ENCODE measurements at places on chromosomes 3 and 15. TPM values are rescaled to one million over a fixed set of nuclear protein-coding genes. Genes with fewer than 3 reads are reported as not detected.

The KLF15 gene
- 44.2 TPM for total RNA-seq

The GRK7 gene
- 0.15 TPM for total RNA-seq

- no peak overlapping the region for H3K27ac ChIP-seq
- H3K4me1 ChIP-seq: no peaks in the 10 kb centered on the region
- no peaks in the 10 kb centered on the region for H3K27me3 ChIP-seq
- no peaks in the 10 kb centered on the region for H3K36me3 ChIP-seq
- H3K4me3 ChIP-seq: no peak overlapping the region
These were observed 134.4 kb downstream of the MYLK start for GRCh38 chr3:123749711-123750110.

DNA sequence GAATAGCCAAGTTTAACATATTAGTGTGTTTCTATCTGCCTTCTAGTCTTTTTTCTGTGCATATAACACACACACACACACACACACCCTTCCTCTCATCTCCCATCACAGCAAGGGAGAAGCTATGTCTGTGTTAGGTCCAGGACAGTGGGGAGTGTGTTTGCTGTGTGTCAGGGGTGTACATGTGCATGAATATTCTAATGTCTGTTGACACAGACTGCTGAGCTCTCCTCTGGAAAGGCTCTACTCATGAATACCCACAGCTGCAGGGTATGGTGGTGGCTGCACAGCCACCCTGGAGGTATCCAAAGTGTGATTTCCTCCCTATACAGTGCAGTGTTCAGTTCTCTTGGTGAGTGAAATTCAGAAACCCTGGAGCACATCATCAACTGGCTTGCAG, 42.9 kb downstream of the ARNT2 start:
- DNase-seq: no peak
- H3K27me3 ChIP-seq: no peaks in the 10 kb centered on the region
- no peak overlapping the region for H3K4me3 ChIP-seq
- H3K36me3 ChIP-seq: no peaks in the 10 kb centered on the region
- H3K27ac ChIP-seq: no peak overlapping the region

DNA sequence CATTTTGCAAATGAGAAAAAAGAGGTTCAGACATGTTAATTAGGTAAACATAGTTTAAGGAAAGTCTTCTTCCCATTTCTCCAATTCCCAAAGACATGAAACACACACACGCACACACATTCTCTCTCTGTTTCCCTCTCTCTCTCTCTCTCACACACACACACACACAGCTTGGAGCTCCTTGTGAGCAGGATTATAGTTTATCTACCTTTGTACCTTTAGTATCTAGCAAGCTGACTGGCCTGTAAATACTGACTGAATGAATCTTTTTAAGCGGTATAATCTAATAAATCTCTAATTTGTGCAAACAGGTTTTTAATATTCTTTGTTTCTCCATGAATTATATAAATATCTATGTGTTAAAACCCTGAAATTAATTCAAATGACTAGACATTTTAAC, 73.3 kb downstream of the UACA start:
- no peak overlapping the region for H3K4me3 ChIP-seq
- no peak for DNase-seq
- no peaks in the 10 kb centered on the region for H3K36me3 ChIP-seq
- H3K4me1 ChIP-seq: peaks cover 9% of the 10 kb centered on the region
- H3K27me3 ChIP-seq: no peaks in the 10 kb centered on the region
- no peak overlapping the region for H3K27ac ChIP-seq

DNA sequence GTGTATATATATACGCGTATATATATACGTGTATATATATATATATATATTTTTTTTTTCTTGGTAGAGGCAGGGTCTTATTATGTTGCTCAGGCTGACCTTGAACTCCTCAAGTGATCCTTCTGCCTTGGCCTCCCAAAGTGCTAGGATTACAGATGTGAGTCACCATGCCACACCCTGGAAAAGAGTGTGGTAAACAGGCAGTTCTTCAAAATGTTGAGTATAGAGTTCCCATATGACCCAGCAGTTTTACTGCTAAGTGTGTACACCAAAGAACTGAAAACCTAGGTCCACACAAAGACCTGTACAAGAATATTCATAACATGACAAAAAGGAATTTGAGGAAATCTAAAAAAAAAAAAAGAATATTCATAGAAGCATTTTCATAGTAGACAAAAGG, 71.8 kb upstream of the GCNT3 start:
- no peak overlapping the region for H3K4me3 ChIP-seq
- no peaks in the 10 kb centered on the region for H3K27me3 ChIP-seq
- H3K27ac ChIP-seq: no peak overlapping the region
- no peaks in the 10 kb centered on the region for H3K4me1 ChIP-seq

- H3K4me1 ChIP-seq: no peaks in the 10 kb centered on the region
- no peaks in the 10 kb centered on the region for H3K27me3 ChIP-seq
- H3K27ac ChIP-seq: no peak overlapping the region
- DNase-seq: no peak
These were observed 175.2 kb downstream of the LSAMP start for GRCh38 chr3:116270056-116270455.

Measured in breast epithelium (tissue), 4 donors.